ENCODE measurements at places on chromosomes 6 and 20. TPM values are rescaled to one million over a fixed set of nuclear protein-coding genes. Genes with fewer than 3 reads are reported as not detected.

- DNase-seq = no peak
These were observed 244.5 kb downstream of the PKHD1 start for GRCh38 chr6:51842804-51843378.

- no peak for DNase-seq
These were observed 47.3 kb upstream of the TTPAL start for GRCh38 chr20:44428174-44429016.

- no peak for DNase-seq
These were observed 12.3 kb downstream of the RIN2 start for GRCh38 chr20:19770375-19770774.

DNA sequence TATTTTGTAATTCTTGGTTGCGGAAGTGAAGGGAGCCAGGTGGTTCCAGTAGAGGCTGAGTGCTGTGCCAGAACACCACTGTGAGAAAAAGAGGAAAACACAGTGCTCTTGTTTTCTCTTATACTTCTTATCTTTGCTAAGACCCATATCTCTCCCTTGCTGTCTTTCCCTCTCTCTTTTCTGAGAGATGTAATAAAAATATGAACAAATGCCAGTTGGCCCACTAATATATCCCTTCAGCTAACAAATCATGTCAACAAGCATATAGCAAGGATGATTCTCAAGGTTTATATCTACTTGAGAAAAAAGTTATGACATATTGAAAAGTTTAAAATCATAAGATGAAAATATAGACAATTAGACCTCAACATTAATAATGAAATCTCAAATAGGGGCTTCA is 758.3 kb downstream of the HDGFL1 start:
- DNase-seq = no peak

Gene EPB41L1
- polyA plus RNA-seq = 1.8 TPM

Gene RBM24
- polyA plus RNA-seq = 1.9 TPM

Gene HLA-DOA
- polyA plus RNA-seq = not detected

Measured in keratinocyte (primary cell).